ENCODE measurements at places on chromosomes 5 and 9.

DNA sequence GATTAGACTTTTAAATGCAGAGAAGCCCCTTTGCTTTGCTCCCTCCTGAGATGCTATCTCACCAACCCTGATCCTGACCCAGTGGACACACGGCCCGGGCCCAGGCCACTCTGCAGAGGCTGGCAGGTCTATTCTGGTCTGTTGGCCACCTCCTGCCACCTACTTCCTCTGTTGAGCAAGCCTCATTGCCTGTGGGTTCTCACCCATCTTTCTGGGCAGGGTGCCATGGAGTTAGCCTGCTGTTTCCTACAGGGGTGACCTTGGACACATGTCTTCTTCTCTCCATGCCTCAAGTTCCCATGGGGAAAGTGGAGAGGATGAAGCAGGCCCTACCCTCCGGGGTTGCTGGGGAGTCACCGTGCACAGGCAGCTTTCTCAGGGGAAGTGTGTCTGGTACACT is 266.2 kb upstream of the IRX1 start:
- no peak for DNase-seq

DNA sequence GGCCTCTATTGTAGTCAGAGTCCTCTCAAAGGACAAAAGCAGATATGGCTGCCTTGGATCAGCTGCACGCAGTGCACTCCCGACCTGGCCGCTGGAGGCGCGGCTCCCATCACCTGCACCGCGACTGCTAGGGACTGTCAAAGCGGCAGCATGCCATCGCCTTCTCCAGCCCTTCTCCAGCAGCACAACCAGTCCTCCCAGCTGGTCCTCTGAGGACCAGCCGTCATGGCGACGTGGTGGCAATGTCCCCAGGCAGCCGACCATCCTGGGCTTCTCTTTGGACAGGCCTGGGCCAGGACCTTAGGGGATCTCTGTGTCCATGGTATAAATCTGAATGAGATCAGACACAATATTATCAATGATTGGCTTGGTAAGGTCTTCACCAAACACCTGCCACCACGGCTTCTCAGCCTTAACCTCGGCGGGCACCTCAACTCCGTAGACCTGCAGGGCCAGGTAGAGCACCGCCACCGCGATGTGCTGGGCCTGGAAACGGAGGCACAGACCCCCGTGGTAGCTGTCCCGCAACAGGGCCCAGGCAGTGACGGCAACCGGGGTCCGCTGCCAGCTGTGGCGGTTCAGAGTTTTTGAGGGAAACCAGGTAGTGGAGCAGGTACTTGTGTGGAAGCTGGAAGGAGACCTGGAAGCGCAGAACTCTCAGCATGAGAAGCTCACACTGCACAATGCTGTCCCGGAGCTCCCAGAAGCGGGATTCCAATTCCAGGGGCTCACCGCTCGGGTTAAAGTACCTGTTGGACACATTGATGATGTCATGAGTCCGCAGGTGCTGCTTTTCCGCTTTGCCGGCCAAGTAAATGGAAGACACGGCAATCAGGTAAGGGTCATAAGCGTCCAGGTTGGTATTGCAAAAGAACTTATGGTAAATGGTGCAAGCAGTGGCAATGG is 8.5 kb downstream of the DUSP1 start:
- DNase-seq = no peak

- no peak for DNase-seq
Observed at GRCh38 chr9:97851446-97851883, 1.6 kb upstream of the FOXE1 start.

DNA sequence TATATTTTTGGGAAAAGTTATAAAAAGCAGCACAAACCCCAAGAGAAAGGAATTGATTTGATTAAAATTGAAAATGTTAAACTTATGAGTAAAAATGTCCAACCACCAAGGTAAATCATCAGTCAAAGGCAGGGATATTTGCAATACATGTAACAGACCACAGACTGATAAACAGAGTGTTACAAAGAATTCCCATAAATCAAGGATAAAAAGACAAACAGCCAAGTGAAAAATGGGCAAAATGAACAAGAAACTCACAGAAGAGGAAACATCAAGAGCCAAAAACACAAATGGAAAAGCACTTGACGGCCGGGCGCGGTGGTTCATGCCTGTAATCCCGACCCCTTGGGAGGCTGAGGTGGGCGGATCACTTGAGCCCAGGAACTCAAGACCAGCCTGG is 81.3 kb upstream of the HRH2 start:
- DNase-seq = no peak

DNA sequence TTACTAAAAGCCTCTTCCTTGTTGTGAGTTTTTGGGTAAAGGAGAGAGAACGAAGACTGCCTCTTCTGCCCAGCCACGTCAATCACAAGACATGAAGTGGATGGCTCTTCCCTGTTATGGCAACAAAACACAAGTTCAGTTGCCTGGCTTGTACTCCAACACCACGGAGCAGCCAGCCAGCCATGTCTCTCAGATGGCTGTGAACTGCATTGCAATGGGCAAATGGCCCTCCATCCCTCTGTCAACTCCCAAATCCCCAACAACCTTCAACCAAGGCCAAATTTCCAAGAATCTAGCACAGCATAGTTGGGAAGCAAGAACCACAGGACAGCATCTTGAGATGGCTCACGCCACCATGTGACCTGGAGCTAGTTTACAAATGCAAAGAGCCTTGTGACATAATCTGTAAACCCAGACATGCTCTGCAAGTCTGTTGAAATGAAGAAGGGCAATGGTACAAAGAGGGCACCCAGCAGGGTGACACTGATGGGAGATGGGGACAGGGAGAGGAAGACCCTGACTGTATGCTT is 53.9 kb downstream of the ZNF366 start:
- DNase-seq = no peak

- DNase-seq = no peak
Observed at GRCh38 chr5:90050103-90050502, 359.5 kb downstream of the CETN3 start.

DNA sequence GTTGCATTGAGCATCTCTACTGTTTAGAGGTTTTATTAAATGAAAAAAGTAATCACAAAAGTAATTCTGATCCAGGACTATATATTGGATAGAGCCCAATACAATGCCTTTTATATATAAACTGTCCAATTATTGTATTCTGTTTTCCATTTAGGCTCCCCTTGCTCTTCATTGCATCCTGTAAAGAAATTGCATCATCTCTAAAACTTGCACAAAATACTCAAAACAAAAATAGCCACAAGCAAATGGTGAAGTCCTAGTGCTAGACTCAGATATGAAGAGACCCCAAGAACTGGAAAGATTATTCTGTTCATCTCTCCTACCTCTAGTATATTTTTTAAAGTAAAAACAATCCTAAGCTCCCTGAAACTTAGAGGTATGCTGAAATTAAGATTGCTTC is 195.8 kb downstream of the NNT start:
- DNase-seq = no peak

- no peak for DNase-seq
Observed at GRCh38 chr5:127909066-127909465, 174.5 kb upstream of the SLC12A2 start.

GRCh38 chr9:80285326-80285725 is 713.6 kb downstream of the TLE4 start:
- no peak for DNase-seq

GRCh38 chr5:96090215-96090614 is 128.6 kb upstream of the ELL2 start:
- no peak for DNase-seq

- no peak for DNase-seq
Observed at GRCh38 chr5:120306303-120306702, 157.8 kb upstream of the PRR16 start.

GRCh38 chr9:37283730-37284325 is 138.7 kb upstream of the GRHPR start:
- no peak for DNase-seq

GRCh38 chr5:172896465-172896864 is 62.4 kb downstream of the ERGIC1 start:
- DNase-seq = no peak

- DNase-seq = no peak
Observed at GRCh38 chr9:137272241-137273094, 5.1 kb upstream of the TOR4A start.

DNA sequence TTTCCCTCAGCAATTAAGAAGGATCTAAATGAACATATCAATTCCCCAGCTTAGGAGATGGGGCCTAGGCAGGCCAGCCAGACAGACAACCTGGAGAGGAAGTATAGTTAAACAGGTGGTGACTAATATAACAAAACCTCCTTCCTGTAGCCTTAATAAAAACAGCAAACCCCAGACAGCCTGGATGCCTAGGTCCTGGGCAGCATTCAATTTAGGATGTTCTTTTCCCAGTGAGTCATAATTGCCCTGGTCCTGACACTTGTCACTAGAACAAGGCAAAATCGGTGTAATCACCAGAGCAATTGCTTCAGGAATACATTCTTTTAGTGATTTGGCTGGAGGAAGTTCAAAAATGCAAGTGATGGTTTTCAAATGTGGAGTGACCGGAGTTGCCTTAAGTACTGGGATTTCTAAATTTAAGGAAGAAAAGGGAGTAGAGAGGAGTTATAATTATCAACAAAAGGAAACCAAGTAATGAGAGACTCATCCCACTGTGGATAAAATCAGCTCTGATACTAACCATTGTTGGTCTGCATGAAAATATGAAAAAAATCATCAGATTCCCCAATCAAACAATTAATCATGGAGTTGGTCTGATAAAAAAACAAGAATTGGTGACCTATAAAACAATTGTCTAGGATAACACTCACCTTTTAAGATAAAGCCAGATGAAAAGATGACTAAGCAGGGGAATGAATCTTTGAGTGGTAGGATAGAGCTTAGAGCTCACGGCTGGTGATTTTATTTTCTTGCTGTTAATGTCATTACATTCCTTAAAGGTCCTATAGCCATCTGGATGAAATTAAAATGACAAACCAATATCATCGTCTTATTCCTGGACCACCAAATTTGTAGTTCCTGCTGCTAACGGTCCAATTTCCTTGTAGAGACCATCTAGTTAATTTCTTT is 39.0 kb upstream of the TARS1 start:
- DNase-seq = peak; percentile 36

GRCh38 chr5:64685866-64686265 is 4.4 kb upstream of the SHISAL2B start:
- DNase-seq = no peak

DNA sequence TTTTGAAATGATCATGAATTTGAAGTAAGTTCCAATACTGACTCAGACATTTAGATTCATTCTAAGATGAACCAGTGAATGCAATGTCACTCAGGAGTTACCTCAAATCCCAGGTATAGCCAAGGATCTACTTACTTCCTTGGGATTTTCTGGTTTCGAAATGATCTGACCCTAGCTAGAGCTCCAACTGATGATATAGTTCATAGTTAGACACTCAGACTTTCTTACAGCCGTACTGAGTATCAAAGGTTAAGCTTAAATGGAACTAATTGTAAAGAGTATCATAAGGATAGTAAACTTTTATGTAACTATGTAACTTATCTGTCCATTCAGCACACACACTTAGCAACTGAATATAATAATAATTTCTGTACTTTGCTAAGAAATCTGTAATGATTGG is 84.0 kb upstream of the FSD1L start:
- DNase-seq = no peak

- DNase-seq = no peak
Observed at GRCh38 chr5:127011961-127012644, 18.3 kb downstream of the MARCHF3 start.

GRCh38 chr5:142807372-142807911 is 37.3 kb downstream of the ARHGAP26 start:
- no peak for DNase-seq

DNA sequence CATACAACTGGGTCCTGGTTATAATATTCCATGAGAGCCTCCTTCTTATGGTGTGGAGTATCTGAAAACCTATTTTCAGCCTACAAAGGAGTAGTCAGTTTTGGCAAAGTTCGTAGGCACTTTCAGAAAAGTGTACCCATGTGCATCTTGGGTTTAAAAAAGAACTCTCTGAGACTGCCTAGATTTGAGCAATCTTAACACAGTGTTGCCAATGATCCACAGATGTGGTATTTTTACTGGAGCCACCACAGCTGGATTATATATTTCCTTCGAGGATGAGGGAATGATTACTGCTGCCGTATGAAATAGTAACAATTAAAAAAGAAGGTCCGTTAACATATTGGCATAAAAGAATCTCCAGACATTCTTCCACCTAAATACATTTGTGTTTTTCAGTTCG is 1.1 kb downstream of the PALM2AKAP2 start:
- no peak for DNase-seq

DNA sequence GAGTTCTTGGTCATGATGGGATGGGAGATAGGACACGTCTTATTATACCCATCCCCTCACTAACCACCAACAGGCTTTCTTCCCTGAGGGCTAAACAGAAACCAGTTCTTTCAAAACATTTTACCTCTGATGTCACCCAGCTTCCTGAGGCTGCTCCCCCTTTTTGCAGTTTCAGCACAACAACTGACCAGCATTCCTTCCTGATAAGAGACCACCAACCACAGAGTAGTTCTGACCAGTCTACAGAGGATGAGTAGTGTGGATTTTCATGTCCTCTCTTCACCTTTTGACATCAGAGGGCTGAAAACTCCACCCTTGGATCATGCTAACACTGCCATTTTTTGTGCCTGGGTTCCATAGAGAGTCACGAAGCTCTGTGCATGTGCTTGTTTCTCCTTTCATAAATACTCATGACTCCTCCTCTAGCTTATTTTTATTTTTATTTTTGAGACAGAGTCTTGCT is 82.6 kb downstream of the OSTF1 start:
- DNase-seq = no peak

DNA sequence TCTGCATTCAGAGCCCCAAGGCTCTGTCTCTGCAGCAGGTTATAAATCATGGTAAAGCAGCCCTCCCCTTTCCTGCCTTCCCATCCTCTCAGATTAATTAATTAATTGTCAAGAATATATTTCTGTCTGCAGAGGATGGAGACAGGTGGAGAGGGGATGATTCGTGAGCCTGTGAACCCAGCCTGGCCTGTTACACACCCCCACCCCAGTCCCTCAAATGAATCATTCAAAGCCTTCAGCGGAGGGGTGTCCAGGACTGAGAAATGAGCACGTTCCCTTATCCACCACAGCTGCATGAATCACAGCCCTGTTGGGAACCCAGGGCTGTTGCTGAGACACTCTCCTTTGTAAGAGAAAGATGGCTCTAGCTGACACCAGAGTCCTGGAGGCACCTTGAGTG is 56.0 kb downstream of the NIPAL4 start:
- DNase-seq = no peak

DNA sequence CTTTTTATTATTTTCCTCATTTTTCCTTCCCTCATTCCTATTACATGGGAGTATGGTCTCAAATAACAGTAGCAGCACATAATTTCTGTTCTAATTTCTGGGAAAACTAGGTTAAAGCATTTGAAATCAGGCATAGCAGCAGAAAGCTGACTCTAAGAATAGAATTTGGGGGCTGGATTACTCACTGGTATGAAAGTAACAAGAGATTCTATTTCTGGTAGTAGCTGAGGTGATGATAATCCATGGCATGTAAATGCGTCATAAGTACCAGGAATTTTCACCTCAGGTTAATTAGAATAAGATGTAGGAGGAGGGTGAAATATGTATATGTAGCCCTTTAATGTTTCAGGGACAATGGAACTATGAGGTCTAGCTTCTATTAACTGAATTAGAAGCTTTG is 662.0 kb downstream of the PTPRD start:
- no peak for DNase-seq

Data from 8988T (cell line).